ENCODE measurements at places on chromosomes 5 and 9.

DNA sequence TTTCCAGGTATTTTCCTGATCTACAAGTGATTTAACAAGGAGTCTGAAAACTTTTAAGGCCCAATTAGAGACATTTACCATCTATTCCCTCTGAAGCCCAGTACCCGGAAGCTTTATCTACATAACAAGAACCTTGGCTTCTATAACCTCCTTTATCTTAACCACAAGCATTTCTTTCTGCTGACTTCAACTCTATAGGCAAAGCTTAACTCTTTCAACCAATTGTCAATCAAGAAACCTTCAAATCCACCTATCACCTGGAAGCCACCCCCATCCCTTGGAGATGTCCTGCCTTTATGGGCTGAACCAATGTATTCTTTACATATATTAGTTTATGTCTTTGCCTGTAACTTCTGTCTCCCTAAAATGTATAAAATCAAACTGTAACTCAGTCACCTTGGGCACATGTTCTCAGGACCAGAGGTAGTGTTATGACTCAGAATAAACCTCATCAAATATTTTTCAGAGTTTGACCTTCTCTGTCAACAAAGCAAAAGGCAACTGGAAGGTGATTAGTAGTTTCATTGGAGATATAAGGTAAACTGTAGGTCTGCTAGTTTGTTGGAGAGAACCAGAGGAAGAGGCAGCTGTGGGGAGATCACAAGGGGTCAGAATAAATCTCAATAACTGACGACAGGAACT lies 13.0 kb upstream of the RIMOC1 start:
- no peak for DNase-seq

- DNase-seq = no peak
Measured at GRCh38 chr5:53013857-53014256, 24.7 kb downstream of the ITGA2 start.

DNA sequence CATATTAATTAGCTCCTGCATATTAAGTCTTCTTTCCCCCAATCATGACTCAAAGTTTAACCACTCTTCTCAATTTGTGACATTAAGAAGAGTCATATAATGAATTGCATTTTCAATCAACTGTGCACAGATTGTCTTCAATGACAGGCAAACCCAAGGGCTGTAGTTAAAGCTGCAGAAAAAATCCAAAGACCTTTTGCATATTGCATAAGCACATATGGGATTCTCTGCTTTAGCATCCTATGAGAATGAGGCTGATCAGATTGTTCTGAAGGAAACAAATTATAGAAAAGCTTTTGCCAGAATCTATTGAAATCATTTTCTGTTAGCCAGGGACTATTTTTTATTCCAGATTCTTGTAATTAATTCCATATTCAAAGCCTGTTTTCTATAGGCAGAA lies 112.3 kb downstream of the FAM170A start:
- DNase-seq = no peak

GRCh38 chr9:103757062-103757461 lies 337.0 kb upstream of the SMC2 start:
- no peak for DNase-seq

DNA sequence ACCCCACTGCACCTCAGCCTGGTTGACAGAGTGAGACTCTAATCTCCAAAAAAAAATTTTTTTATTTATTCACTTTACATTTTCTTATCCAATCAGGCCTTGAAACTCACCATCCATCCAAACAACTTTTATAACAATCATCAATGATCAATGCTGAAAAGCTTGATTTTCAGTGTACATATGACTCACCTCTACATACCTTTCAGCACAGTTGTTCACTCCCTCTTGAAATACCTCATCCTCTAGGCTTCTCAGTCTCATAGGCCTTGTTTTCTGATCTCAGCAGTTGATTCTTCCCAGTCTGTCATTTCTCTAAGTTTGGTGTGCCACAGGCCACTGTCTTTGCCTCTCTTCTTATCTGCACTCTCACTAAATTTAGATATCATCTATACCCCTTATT lies 36.2 kb downstream of the GRIN3A start:
- DNase-seq = no peak

DNA sequence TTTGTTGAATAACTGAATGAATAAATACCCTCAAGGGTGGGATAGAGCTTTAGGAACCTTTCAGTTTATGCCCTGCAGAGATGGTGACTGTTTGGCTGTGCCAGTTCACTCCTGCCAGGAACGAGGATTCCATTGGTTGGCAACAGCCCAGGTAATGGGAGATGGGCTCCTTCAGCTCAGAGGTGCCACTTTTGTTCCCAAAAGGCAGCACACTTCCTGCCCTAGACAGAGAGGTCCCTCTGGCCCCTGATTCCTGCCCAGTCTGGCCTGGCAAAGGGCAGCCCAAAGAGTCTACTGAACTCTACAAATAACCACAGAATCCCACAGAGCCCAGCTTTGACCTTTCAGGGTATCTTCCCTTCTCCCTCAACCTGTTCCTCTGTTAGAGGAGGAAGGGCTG lies 1.6 kb downstream of the C9orf152 start:
- DNase-seq = no peak

- no peak for DNase-seq
Measured at GRCh38 chr5:142325725-142326479, 1.1 kb upstream of the SPRY4 start.

DNA sequence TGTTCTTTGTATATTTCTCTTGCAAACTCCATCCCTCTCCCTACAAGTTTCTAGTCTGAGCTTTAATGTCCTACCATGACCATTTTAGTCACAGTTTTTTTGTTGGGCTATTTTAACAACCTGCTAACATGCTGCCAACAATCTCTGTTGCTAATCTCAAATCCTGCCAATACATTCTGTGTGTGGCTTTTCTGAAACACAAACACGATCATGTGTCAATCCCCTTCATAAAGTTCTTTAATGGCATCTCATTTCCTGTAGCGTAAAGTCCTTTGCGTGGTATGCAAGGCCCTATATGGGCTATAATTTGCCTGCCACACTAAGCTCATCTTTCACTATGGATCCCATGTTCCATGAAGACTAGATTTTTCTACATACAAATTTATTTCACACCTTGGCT lies 180.6 kb downstream of the CWC27 start:
- DNase-seq = no peak

DNA sequence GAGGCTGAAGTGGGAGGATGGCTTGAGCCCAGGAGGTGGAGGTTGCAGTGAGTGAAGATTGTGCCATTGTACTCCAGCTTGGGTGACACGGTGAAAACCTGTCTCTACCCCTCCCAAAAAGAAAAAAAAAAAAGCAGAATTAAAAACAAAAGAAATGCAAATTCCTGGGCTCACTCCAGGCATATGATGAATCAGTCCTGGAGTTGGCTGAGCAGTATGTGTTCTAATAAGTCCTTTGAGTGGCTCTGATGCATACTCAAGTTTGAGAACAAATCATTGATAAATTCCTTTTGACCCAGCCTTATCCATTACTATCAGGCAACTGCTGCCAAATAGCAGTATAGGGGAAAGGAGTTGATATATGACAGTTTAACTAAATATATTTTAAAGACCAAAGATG lies 28.3 kb downstream of the UHRF2 start:
- DNase-seq = no peak

DNA sequence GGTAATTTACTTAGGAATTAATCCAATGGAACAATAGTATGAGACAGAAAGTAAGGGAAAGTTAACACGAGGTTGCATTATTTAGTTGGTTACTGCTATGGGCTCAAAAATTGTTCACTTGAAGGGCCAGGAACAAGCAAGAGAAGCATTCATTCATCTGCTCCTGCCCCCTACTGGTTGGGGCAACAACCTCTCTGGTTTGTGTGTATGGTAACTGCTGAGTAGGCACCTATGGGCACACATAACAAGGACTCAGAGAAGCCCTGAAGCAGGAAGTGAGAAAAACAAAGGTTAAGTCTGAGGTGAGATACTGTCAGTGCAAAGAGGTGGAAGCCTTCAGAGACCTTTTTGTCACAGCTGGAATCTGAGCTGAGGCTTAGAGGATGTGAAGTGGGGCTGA lies 34.4 kb upstream of the RANBP6 start:
- no peak for DNase-seq

DNA sequence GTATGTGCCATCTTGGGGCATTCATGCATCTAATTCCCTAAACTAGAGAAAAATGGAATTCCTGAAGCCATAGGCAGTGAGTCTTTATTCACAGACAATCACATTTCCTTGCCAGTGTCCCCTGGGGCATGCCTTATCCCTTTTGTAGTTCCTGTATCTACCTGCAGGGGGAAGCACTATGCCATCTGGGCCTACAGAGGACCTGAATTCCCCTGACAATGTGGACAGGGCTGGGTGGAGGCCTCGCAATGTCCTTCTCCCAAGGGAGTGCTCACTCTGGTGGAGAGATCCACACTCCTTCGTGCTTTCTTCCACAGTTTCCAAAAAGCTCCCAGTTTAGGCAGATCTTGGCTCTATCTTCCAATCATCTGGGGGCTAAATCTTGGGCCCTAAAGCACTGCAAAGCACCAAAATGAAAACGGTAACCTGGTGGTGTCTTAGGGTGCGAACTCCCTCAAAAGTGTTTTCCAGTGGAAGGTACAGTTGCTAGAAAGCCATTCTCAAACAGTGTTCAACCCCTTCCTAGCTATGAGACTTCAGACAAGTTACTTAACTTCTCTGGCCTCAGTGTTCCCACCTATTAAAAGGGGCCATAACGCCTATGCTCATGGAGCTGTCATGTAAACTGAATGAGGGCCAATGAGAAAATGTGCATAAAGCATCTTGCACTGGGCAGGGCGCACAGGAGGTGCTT lies 17.5 kb downstream of the WHRN start:
- no peak for DNase-seq

GRCh38 chr9:87653941-87654340 lies 72.0 kb upstream of the CTSL start:
- DNase-seq = no peak

GRCh38 chr9:76539180-76539579 lies 80.2 kb downstream of the GCNT1 start:
- no peak for DNase-seq

- DNase-seq = no peak
Measured at GRCh38 chr5:97728920-97729319, 545.9 kb upstream of the RIOK2 start.

DNA sequence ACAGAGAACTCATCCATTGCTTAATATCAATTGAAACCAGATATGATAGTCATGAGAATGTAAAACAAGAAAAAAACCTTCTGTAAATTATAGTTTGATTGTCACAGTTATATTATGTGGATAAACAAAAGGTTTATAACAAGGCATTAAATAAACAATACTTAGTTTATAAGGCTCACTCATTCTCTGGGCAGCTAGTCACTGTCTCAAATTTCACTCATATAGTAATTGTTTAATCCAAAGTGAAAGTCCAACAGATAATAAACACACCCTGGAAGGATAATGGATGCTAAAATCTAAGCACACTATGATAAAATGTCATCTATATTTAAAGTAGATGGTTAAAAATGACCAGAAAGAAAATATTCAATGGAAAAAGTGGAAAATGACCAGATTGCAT lies 30.8 kb upstream of the SLC12A2 start:
- DNase-seq = no peak

DNA sequence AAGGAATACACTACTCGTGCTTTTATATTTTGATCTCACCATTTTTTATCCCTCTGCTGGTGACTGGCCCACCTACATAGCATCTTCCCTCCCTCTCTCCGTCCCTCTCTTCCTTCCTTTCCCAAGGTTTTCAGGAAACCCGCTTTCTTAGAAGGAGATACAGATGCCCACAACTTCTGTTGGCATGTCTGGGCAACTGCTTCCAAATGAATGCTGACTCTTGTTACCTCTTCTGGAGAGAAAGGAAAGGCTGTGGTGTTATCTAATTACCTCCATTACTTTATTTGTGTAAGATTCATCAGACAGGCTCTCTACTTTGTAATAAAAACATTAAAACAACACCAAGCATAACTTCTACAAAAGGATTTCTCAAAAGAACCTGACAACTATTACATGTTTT lies 20.2 kb downstream of the FANCC start:
- DNase-seq = no peak

- DNase-seq = no peak
Measured at GRCh38 chr9:133045132-133045531, 14.3 kb downstream of the GTF3C5 start.
